ENCODE measurements at places on chromosomes 5 and 9. TPM values are rescaled to one million over a fixed set of nuclear protein-coding genes. Genes with fewer than 3 reads are reported as not detected.

Gene LOX
- total RNA-seq: 1.8 TPM

Gene GLRA1
- total RNA-seq: not detected

Gene IGIP
- total RNA-seq: 0.99 TPM

Gene IER5L
- total RNA-seq: 71.7 TPM

Gene STPG3
- not detected for total RNA-seq
